ENCODE measurements at places on chromosomes 6 and 20.

- DNase-seq, result no peak
These were observed 51.2 kb upstream of the SLC22A1 start for GRCh38 chr6:160070427-160070826.

- no peak for DNase-seq
These were observed 225.2 kb downstream of the SMOC2 start for GRCh38 chr6:168666170-168666569.

DNA sequence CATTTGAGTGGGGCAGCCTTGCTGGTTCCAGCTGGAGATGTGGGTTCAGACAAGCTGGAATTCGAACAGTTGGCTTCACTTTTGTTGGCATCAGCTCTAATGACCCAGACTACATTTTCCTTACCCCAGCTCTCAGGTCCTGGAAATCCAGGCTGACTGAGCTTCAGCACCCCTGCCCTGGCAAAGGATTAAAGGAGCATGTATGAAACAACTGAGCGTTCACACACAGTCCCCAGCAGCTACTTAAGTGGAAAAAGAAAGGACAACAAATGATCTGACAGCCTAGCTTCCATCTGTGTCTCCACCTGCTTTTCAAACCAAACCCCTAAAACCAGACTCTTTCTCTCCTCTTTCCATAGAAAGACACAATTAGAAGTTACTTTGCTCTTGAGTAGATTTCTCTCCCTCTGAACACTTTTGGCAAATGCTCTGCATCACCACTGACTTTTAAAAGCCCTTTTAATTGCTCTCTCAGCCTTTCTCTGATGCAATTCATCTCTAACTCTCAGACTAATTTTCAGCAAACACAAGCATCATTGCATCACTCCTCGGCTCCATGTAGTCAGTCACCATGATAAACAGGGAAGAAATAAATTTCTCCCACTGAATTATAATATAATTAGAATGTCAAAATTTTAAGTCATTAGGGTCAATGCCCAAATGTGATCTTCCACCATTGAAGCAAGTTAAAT, 28.1 kb downstream of the ROS1 start:
- DNase-seq, result no peak

DNA sequence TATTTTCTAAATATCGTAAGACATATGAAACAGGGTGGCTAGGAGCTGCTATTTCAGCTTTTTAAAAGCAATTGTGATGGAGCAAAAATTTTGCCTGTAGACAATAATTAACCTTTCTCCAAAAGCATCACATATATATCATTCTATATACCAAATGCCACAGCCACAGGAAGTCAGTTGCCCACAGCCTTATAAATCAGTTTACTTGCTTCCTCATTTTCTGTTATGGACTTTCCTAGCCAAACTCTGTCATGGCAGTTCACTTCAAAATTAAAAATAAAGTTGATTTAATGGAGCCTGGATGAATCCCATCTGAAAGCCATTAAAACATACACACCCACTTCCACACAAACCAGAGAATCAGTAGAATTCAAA, 93.4 kb upstream of the NHSL1 start:
- DNase-seq, result no peak

- no peak for DNase-seq
These were observed 23.3 kb downstream of the MTFR2 start for GRCh38 chr6:136226674-136227377.

DNA sequence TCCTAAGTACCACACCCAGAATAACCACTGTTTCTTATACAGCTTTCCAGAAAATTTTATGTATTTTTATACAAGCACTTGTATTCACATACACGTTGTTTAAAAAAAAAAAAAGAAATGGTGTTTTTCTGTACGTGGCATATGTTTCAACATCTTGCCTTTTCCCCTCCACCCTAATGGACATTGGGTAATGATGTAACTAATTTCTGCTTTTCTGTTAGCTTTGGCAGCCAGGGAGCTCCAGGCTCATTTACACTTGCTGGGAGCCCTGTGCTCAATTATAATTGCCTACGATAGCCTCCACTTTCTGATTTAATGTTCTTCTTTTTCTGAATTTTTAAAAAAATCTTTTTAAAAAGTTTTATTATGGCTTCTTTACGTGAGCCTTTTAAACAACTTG, 352.4 kb downstream of the UTRN start:
- DNase-seq, result no peak

GRCh38 chr6:47118611-47119010, 76.5 kb upstream of the ADGRF1 start:
- no peak for DNase-seq

All from mesothelial cell of epicardium (in vitro differentiated cells).